ENCODE measurements at places on chromosomes 3 and 15. TPM values are rescaled to one million over a fixed set of nuclear protein-coding genes. Genes with fewer than 3 reads are reported as not detected.

DNA sequence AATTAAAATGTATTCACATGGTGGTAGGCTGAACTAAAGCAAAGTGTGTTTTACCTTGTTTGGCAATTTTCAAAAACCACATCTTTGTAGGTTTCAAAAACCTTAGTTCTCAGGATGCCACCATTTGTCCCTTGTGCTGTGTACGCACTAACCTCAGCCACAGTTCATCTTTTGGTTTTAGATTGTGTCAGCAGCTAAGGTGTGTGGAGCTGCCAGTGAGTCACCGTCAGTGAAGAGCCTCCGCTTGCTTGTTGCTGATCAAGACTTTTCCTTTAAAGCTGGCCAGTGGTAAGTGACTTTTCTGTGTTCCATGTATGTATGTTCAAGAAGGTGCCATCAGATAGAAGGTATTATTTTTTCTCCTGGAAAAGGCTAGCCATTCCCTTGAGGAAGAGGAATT is 21.1 kb downstream of the OXNAD1 start:
- no peak overlapping the region for H3K4me3 ChIP-seq
- H3K27me3 ChIP-seq: no peaks in the 10 kb centered on the region
- no peak for DNase-seq
- H3K4me1 ChIP-seq: peaks cover 36% of the 10 kb centered on the region
- H3K27ac ChIP-seq: no peak overlapping the region

DNA sequence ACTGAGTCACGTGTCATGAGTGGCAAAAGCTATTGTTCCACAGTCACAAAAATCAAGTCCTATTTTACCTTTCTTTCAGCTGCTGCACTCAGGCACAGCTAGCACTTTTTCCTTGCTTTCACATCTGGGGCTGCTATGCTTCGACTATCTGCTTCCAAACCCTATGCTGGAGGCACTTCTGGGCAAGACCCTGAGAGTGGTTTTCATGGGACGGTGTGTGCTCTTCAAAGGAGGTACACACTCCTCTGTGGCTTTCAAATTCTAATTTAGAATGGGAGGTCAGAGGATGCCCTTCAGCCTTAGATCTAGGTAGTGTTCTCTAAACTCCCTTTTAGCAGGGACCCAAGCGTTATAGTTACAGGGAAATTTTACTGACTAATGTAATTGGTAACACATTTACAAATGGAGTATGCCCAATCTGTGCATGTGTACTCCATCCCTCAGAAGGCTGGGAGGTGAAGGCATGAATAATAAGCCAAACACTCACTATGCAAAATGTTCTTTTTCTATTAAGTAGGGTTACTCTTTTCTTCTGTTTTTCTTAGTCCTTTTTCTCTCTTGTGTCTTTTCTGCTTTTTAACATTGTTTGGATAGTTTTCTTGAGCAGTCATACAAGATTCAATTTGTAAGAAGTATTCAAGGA is 188.3 kb downstream of the LSAMP start:
- DNase-seq: no peak
- H3K27me3 ChIP-seq: no peaks in the 10 kb centered on the region
- no peaks in the 10 kb centered on the region for H3K4me1 ChIP-seq
- no peak overlapping the region for H3K4me3 ChIP-seq
- no peaks in the 10 kb centered on the region for H3K36me3 ChIP-seq
- H3K27ac ChIP-seq: no peak overlapping the region

DNA sequence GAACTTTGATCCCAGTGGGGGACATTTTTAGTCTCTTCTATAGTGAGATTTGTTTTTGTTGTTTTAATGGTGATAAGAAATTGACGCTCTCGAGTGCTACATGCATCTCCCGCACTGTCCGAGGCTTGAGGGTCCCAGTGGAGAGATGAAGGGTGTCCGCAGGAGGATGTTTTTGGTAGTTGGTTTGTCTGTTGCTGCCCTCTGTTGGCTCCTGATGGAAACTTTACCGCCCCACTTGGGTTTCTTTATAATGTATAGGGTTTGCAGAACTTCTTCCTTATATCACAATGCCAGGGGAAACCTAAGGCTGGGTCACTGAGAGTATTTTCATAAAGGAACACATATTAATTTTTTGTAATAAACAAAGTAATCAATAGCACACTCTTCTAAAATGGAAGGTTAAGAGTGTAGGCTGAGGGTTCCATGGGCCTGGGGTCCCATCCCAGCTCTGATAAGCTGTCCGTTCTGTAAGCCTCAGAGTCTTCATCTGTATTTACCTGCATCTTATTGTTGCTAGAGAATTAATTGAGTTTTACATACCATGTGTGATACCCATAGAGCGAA is 185.3 kb upstream of the FEZF2 start:
- no peaks in the 10 kb centered on the region for H3K36me3 ChIP-seq
- no peaks in the 10 kb centered on the region for H3K27me3 ChIP-seq
- no peak overlapping the region for H3K27ac ChIP-seq

Gene ADAMTS17
- polyA plus RNA-seq: not detected

GRCh38 chr3:16370872-16371740 is 106.1 kb downstream of the OXNAD1 start:
- H3K36me3 ChIP-seq: peaks cover 15% of the 10 kb centered on the region
- no peaks in the 10 kb centered on the region for H3K27me3 ChIP-seq
- peak overlapping the region; percentile 79 for H3K4me3 ChIP-seq
- peak overlapping the region; percentile 94 for H3K27ac ChIP-seq
- DNase-seq: peak; percentile 64

Gene ECE2
- not detected for polyA plus RNA-seq

Gene TF
- polyA plus RNA-seq: not detected

DNA sequence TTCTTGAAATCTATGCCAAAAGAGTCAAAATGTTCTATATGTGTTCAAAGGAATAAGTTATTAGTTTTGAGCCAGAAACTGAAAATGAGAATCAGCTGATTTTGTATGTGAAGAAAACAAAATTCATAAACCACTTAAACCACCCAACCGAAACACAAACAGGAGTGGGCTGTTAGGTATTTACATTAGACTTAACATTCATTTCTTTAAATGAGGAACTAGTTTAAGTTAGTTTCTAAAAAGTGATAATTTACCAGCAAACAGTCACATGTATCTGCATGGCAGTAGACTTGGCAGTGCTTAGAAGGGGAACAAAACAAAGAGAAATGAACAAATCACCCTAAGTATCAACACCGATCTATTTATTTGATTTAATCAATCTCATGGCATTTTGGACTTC is 128.0 kb downstream of the GMNC start:
- no peak overlapping the region for H3K4me3 ChIP-seq
- H3K4me1 ChIP-seq: no peaks in the 10 kb centered on the region
- H3K36me3 ChIP-seq: no peaks in the 10 kb centered on the region

GRCh38 chr3:64131725-64132469 is 93.4 kb downstream of the PRICKLE2 start:
- no peak overlapping the region for H3K27ac ChIP-seq
- no peaks in the 10 kb centered on the region for H3K36me3 ChIP-seq
- H3K27me3 ChIP-seq: no peaks in the 10 kb centered on the region
- no peak for DNase-seq
- H3K4me3 ChIP-seq: no peak overlapping the region
- H3K4me1 ChIP-seq: no peaks in the 10 kb centered on the region

GRCh38 chr15:95302206-95302605 is 1028.3 kb upstream of the NR2F2 start:
- peaks cover 19% of the 10 kb centered on the region for H3K27me3 ChIP-seq
- no peaks in the 10 kb centered on the region for H3K4me1 ChIP-seq
- H3K36me3 ChIP-seq: no peaks in the 10 kb centered on the region
- no peak for DNase-seq

DNA sequence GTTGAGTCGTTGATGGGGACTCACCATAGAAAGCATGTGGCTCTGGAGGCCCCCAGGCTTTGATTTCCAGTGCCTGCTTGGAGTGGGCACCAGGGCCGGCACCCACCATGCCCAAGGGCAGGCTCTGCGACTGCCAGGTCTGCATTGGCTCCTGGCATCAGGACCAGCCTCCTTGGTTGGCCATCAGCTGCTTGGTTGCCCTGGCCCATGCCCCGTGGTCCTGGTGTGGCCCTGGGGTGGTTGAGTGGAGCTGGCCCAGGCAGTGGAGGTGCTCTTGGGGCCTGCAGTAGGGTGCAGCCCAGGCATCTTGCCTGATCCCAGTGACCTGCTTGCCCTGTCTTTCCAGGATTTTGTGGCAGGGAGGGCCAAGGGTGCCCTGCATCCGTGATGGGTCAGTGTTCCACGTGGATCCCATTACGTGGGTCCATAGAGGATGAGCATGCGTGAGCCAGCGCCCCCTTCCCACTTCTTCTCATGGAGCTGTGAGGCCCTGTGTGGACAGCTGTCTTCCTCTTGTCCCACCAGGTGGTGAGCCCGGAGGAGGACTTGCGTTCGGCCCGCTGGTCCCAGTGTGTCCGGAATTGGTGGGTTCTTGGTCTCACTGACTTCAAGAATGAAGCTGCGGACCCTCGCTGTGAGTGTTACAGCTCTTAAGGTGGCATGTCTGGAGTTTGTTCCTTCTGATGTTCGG is 187.0 kb downstream of the UBE3A start:
- no peak overlapping the region for H3K4me3 ChIP-seq
- no peaks in the 10 kb centered on the region for H3K27me3 ChIP-seq
- H3K27ac ChIP-seq: no peak overlapping the region

Gene PAK2
- polyA plus RNA-seq: 43.7 TPM

Gene ACP3
- not detected for polyA plus RNA-seq

- DNase-seq: no peak
- no peak overlapping the region for H3K4me3 ChIP-seq
- no peaks in the 10 kb centered on the region for H3K36me3 ChIP-seq
- H3K27ac ChIP-seq: peak overlapping the region; percentile 55
- H3K27me3 ChIP-seq: no peaks in the 10 kb centered on the region
Observed at GRCh38 chr15:88132499-88132898, 124.0 kb downstream of the NTRK3 start.

Gene CYP1A1
- not detected for polyA plus RNA-seq

DNA sequence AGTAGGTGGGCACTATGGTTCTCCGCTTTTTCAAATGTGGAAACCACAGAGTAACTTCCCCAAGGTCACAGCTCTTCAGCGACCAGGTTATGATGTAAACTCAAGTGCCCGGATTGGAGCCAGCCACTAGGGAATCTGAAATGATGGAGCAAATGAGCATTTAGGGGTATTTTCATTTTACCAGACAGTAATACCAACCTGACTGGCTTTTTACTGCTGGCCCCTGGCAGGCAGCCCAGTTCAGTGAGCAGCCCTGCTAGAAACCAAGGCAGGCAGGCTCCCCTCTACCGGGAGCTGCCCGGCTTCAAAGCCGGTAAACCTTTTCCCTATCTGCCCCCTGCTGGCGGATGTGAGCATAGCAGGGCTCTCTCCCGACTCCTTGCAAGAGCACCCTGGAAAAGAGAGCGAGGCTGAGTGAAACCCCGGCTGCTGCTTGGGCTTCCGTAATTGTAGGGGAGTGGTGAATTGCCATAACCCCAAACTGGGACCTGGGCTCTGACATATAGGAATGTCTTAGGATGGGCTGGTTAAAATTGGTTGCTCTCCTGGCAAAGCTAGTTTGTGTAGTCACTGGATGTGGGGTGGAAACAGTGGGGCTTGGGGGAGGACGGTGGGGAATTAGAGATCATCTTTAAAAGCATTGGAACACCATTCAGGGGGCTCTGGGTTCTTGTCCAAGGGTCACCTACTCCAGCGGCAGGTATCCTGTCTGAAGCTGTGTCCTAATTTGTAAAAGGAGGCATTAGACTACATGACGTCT is 98.0 kb upstream of the TNFAIP8L3 start:
- H3K4me3 ChIP-seq: no peak overlapping the region
- peak; percentile 41 for DNase-seq
- peaks cover 40% of the 10 kb centered on the region for H3K27me3 ChIP-seq
- no peaks in the 10 kb centered on the region for H3K36me3 ChIP-seq

GRCh38 chr3:157754451-157754850 is 251.2 kb upstream of the VEPH1 start:
- H3K36me3 ChIP-seq: no peaks in the 10 kb centered on the region
- H3K4me1 ChIP-seq: no peaks in the 10 kb centered on the region
- no peak overlapping the region for H3K27ac ChIP-seq
- DNase-seq: no peak
- no peak overlapping the region for H3K4me3 ChIP-seq

DNA sequence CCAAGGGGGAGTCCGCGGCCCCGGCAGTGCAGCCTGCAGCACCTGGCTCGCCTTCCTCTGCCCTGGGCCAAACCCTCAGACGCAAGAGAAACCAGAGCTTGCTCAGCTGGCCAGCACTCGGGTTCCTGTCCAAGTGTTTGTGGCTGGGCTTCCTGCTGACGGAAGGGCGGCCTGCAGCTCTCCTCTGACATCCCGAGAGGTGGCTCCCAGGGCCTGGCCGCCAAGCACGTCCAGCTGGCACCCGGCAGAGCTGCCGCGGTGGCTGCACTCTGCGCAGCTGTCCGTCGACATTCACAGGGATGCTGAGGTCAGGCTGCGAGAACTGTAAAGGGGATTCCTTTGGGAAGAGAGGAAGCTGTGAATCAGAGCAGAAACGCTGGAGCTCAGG is 85.6 kb downstream of the CPN2 start:
- no peaks in the 10 kb centered on the region for H3K36me3 ChIP-seq
- no peak overlapping the region for H3K4me3 ChIP-seq
- peaks cover 21% of the 10 kb centered on the region for H3K4me1 ChIP-seq
- H3K27me3 ChIP-seq: peaks cover 50% of the 10 kb centered on the region
- DNase-seq: no peak
- no peak overlapping the region for H3K27ac ChIP-seq

- no peak overlapping the region for H3K4me3 ChIP-seq
- H3K4me1 ChIP-seq: peaks cover 16% of the 10 kb centered on the region
- DNase-seq: no peak
- no peak overlapping the region for H3K27ac ChIP-seq
Observed at GRCh38 chr3:126939338-126939718, 43.6 kb upstream of the PLXNA1 start.

DNA sequence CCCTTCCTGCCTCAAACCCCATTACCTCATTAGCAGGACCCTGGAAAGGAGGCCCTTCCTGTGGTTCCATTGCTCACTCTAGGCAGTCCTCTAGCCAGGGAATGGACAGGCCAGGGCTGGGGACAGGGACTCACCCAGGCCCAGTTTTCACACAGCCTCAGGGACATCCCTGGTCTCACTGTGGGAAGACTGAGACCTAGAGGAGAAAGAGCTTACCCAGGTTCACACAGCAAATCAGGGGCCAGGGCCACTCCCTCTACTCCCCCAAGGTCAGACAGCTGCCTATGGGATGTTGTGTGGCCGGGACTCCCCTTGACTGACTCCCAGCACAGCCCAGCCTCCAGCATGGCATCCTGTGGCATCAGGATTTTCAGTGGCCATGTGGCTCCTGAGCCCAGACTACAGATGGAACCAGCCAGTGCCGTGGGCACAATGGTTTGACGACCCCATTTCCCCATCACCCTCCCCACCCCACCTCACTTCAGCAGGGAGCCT is 49.3 kb downstream of the ADAMTS7 start:
- H3K27ac ChIP-seq: peak overlapping the region; percentile 97
- peak overlapping the region; percentile 87 for H3K4me3 ChIP-seq
- H3K27me3 ChIP-seq: no peaks in the 10 kb centered on the region
- DNase-seq: no peak

- DNase-seq: no peak
- no peak overlapping the region for H3K4me3 ChIP-seq
- no peak overlapping the region for H3K27ac ChIP-seq
- H3K27me3 ChIP-seq: peaks cover 4% of the 10 kb centered on the region
Observed at GRCh38 chr3:178238179-178238578, 298.1 kb upstream of the KCNMB2 start.

GRCh38 chr15:89429023-89429422 is 67.4 kb downstream of the RHCG start:
- H3K4me3 ChIP-seq: no peak overlapping the region
- H3K36me3 ChIP-seq: no peaks in the 10 kb centered on the region
- peaks cover 65% of the 10 kb centered on the region for H3K27me3 ChIP-seq
- peaks cover 7% of the 10 kb centered on the region for H3K4me1 ChIP-seq
- no peak for DNase-seq
- no peak overlapping the region for H3K27ac ChIP-seq

GRCh38 chr3:195468391-195468776 is 25.6 kb upstream of the ACAP2 start:
- peaks cover 13% of the 10 kb centered on the region for H3K4me1 ChIP-seq
- no peaks in the 10 kb centered on the region for H3K27me3 ChIP-seq
- no peak overlapping the region for H3K27ac ChIP-seq
- H3K36me3 ChIP-seq: no peaks in the 10 kb centered on the region
- H3K4me3 ChIP-seq: no peak overlapping the region
- DNase-seq: no peak

All from naive B cell (primary cell).